ENCODE measurements at places on chromosomes 12 and 14. TPM values are rescaled to one million over a fixed set of nuclear protein-coding genes. Genes with fewer than 3 reads are reported as not detected.
A peak's percentile ranks its signal among the peaks of the same experiment; 100 is the strongest.

- peak; percentile 52 for DNase-seq
These were observed 966 bp downstream of the SINHCAF start for GRCh38 chr12:31324845-31325523.

The KERA gene
- total RNA-seq, result not detected

DNA sequence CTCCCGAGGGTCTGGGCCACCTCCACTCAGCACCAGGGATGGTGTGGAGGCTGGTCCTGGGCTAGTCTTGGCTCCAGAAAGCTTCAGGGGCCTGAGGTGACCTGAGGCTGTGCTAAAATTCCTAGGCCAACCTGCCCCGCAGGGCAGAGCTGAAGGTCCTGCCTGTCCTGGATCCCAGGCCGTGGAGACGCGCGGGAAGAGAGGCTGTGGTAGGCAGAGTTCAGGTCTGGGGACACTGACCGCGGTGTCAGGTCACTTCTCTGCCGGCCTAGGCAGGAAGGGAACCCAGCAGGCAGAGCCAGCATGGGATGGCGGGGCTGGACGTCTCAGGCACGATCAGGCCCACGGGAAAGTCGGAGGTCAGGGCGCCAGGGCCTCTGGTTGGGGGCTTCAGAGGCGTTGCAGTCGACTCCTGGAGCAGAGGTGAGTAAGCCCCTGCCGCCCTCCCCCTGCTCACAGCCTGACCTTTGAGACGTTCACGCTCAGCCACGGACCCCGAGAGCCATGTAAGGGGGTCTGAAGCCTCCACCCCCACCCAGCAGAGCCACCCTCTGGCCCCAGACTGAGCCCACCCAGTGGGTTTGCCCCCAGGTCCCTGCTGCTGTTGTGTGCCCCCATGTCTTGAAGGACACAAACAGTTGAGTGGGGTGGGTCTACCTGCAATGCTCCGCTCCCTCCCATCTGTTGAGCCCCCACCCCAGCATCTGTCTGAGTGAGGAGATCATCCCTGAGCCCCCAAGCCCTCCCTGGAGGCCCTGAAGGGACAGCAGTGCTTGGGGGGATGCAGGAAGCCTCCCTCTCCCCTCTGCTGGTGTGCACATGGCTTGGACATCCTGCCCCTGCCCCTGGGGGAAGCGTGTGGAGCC lies 142.7 kb downstream of the KIF26A start:
- no peak for DNase-seq

GRCh38 chr12:14443531-14443930 lies 78.0 kb downstream of the ATF7IP start:
- DNase-seq, result no peak

GRCh38 chr14:104592785-104593184 lies 11.8 kb downstream of the TMEM179 start:
- DNase-seq, result no peak

DNA sequence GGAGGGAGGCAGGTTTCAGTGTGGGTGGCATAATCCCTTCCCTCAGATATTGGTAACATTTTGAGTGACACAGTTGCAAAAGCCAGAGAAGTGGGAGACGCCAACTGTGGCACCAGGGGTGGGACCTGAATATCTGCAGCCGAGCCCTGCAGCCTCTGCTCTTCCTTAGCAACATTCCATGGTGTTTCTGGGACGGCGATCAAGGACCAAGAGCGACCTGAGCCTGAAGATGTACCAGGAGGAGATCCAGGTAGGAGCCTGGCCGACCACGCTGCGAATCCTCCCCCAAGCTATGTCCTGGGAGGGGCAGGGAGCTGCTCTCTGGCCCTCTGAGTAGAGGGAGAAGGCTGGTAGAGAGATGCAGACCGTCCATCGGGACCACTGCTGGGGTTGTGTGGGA lies 41.8 kb downstream of the SLC8B1 start:
- DNase-seq, result no peak

The CLEC2A gene
- total RNA-seq, result not detected

GRCh38 chr12:95231190-95231589 lies 13.6 kb downstream of the VEZT start:
- DNase-seq, result no peak
